ENCODE measurements at places on chromosomes 6 and 20.

DNA sequence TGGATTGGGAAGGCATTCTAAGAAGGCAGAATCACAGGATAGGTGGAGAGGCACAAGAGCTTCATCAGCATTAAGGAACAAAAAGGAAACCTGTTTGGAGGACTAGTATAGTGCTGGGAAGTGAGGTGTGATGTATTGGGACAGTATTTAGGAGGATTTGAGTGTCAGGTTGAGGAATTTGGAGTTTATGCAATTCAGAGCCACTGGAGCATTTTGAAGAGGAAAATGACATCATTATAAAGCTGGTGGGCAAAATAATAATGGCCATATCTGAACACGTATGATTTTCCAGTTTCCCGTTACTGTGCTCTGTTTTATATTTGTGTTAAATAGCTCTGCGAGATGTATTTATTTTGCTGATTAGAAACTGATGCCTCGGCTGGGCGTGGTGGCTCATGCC is 14.2 kb downstream of the NDUFAF5 start:
- DNase-seq, result no peak

DNA sequence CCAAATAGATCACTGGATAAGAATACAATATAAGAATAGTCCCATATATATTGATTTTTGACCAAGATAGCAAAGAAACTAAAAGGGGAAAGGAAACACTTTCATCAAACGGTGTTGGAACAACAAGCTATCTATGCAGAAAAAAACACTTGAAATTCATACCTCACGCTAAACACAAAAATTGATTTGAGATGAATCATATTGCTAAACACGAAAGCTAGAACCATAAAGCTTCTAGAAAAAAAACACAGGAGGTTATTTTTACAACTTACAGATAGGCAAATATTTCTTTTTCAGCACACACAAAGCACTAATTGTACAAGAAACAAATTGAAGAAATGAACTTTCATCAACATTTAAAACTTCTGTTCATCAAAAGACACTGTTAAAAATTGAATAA is 36.7 kb upstream of the TMEM14A start:
- no peak for DNase-seq

GRCh38 chr6:83868639-83869038 is 9.2 kb downstream of the CYB5R4 start:
- no peak for DNase-seq

- peak; percentile 18 for DNase-seq
These were observed 107.3 kb downstream of the SYCP2 start for GRCh38 chr20:59825944-59826759.

- DNase-seq, result no peak
These were observed 43.3 kb downstream of the NOX3 start for GRCh38 chr6:155412335-155412734.

- no peak for DNase-seq
These were observed 30.8 kb upstream of the SMLR1 start for GRCh38 chr6:130796313-130796905.

DNA sequence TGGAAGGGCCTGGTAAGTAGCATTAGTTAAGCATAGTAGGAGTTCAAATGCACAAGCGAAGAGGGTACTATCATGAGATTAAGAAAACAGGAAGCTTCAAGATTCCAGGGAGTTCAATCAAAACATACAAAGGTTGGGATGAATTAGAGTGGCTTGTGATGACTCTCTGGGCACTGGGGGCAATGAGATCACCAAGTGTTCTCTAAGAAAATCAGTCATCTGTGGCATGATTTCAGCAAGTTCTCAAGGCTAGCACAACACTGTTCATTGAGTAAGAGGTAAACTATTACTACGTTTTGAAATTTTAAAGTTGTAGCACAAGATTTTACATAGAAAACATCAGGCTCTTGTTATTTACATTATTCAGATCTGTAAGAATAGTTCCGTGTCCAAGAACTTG is 139.7 kb upstream of the FLRT3 start:
- no peak for DNase-seq

Data from activated CD8-positive, alpha-beta memory T cell treated with anti-CD3 and anti-CD28 coated beads, Interleukin-2, amount 10 ng/mL, durations not matched to agents 7 days and 5 days (primary cell).